ENCODE measurements at places on chromosomes 3 and 15.

- peak; percentile 52 for DNase-seq
These were observed 31.4 kb downstream of the STARD5 start for GRCh38 chr15:81292523-81293001.

GRCh38 chr3:23830869-23831484, 25.2 kb downstream of the UBE2E1 start:
- no peak for DNase-seq

GRCh38 chr3:43399034-43399433, 112.7 kb downstream of the SNRK start:
- DNase-seq, result no peak

DNA sequence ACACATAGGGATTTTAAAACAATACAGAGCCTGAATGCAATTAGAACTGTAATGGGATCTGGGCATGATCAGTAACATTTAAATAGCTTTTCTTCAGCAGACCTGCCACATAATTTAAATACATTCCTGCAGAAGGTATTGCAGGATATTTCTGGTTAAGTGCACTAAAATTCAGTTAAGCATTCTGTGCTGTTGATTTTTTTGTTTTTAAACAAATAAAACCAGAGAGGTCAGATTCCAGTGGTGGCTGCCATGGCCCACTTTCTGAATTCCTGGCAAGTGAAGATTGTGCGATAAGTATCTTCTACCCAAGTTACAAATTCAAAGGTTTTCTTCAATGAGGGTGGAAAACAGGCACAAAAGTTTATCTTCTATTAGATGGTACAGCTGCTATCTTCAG, 98.7 kb downstream of the RAP2B start:
- DNase-seq, result no peak

GRCh38 chr3:108283006-108283405, 13.3 kb upstream of the HHLA2 start:
- no peak for DNase-seq

DNA sequence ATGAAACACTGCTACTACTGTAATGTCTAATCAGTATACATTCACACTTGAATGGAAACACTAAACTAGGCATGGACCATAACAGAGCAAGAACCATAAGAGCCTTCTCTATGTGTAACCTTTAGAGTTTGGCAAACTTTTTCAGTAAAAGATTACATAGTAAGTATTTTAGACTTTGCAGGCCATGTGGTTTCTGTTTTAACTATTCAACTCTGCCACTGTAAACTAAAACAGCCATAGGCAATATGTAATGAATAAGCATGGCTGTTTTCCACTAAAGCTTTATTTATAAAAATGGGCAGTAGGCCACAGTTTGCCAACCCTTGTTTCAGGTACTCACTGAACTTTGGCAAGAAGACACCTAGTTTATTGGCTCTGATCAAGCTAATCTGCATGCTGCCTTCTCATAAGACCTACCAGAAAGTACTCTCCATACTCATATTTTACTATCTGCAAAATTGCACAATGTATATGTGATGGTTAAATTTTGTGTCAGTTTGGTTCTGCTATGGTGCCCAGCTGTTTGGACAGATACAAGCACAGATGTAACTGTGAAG, 46.0 kb downstream of the UACA start:
- no peak for DNase-seq

GRCh38 chr3:114221165-114221880, 16.1 kb downstream of the ZNF80 start:
- no peak for DNase-seq
